ENCODE measurements at places on chromosomes 16 and 17. TPM values are rescaled to one million over a fixed set of nuclear protein-coding genes. Genes with fewer than 3 reads are reported as not detected.

GRCh38 chr16:4263504-4264436, 9.1 kb downstream of the TFAP4 start:
- no peak overlapping the region for H3K4me3 ChIP-seq
- peak; percentile 86 for DNase-seq
- H3K27me3 ChIP-seq = no peaks in the 10 kb centered on the region
- H3K27ac ChIP-seq = no peak overlapping the region

DNA sequence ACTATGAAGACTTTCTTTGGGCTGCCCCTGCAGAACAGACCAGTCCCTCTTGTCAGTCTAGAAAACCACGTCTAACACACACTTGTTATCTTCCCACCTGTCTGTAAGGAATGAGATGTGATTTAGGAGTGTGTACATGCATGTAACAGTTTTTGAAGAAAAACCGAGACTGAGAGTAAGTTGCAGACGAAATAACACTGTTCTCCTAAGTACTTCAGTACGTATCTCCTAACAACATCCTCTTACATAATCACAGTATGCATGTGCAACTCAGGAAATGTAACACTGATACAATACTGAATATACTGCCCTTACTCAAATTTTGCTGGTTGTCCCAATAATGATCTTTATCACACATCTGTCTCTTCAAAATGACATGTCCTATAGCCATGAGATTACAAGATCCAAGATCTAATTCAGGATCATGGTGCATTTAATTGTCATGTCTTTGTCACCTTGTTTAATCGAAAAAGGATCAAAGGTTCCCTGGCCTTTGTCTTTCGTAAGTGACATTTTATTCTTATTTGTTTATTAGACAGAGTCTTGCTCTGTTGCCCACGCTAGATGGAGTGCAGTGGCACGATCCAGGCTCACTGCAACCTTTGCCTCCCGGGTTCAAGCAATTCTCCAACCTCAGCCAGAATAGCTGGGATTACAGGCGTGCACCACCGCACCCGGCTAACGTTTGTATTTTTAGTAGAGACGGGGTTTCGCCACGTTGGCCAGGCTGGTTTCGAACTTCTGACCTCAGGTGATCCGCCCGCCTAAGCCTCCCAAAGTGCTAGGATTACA, 25.6 kb downstream of the CREBBP start:
- no peak overlapping the region for H3K4me3 ChIP-seq
- H3K36me3 ChIP-seq = no peaks in the 10 kb centered on the region
- DNase-seq = no peak
- H3K27ac ChIP-seq = no peak overlapping the region

ITGA3 gene
- total RNA-seq = 30.7 TPM

GRCh38 chr16:49596068-49596467, 222.5 kb downstream of the C16orf78 start:
- no peak for DNase-seq
- peaks cover 22% of the 10 kb centered on the region for H3K4me1 ChIP-seq
- H3K27ac ChIP-seq = no peak overlapping the region
- H3K4me3 ChIP-seq = no peak overlapping the region

GRCh38 chr17:73066148-73066884, 26.2 kb downstream of the SLC39A11 start:
- no peak overlapping the region for H3K27ac ChIP-seq
- no peaks in the 10 kb centered on the region for H3K27me3 ChIP-seq
- no peak overlapping the region for H3K4me3 ChIP-seq

DNA sequence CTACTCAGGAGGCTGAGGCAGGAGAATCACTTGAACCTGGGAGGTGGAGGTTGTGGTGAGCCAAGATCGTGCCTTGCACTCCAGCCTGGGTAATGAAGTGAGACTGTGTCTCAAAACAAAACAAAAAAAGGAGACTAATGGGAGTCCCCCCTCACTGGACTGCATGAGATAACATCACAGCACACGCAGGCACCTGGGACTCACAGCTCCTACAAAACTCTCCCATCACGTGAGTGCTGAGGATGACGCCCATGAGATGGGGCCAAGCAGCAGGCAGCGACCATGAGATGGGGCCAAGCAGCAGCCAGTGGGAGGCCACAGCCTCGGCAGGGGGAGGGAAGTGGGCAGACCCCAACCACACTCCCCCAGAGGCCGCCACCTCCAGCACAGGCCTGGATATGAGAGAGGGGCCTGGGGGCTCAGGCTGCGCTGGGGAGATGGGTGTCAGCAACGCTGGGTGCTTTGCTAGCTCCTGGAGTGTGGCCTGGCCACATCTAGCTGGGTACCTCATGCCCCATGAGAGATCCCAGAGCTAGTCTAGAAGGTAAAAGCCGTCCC, 15.4 kb downstream of the DNAAF8 start:
- no peaks in the 10 kb centered on the region for H3K36me3 ChIP-seq
- H3K27ac ChIP-seq = no peak overlapping the region
- H3K27me3 ChIP-seq = no peaks in the 10 kb centered on the region

DNA sequence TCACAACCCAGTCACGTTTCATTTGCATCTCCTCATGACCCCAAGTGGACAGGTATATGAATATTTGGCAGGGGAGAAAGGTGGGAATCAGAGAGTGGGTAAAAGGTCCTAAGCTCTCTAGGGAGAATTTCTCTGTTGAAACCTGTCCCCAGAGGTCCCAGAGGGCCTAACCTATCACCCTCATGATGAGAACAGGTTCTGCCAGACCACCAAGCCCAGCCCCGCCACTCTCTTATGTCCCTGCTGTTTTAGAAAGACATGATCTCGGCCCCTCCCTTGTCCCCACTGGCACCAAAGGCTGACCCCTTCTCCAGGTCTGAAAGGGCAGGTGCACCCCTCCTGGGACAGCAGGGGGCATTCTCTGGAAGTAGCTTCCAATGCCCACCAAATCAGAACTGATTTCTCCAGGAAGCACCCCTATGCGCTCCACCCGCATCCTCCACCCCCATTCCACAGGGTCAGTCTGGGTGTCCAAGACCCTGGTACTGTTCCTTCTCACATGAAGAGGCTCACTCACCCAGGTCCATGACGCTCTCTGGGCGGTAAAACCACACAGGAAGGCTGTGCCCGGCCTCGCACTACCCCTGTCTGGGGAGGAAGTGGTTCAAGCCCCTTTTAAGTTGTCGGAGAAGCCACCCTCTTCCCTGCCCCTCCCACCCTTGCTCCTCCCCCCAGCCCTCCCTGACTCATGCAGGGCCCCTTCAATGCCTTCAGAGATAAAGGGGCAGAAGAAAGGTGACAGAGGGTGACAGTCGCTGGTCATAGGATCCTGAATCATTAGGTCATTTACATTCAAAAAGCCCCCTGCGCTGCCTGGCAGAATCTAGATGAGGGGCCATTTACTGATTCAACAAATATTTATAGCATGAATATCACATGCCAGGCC, at the start of gene CCR7:
CCR7 (minus strand) TSS at position 590 of the 886 bp plus-strand sequence; CDS start at position 527, 63 bp downstream.
- no peak within 1 kb of the TSS for H3K4me3 ChIP-seq
- no peak within 1 kb of the TSS for H3K27ac ChIP-seq
- no peaks in the 10 kb centered on the region for H3K27me3 ChIP-seq
- H3K4me1 ChIP-seq = peaks cover 7% of the 10 kb centered on the region
- no peak for DNase-seq

DNA sequence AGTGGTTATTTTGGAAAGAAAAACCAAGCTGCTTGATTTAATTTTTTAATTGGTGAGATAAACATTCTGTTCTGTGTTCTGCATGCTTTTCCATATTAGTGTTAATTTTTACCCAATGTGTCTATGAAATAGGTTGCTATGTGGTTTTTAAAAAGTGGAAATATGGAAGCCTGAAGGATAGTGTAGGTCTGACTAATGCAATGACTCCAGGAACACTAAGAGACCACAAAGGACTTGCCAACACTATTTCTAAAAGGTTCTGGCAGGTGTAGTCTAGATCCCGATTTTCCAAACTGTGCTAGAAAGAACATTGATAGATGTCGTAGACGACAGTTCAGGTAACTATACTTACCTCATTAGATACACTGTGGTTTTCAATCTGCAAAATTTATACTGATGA, 877.4 kb upstream of the GOT2 start:
- no peaks in the 10 kb centered on the region for H3K27me3 ChIP-seq
- H3K4me1 ChIP-seq = no peaks in the 10 kb centered on the region
- DNase-seq = no peak

MYLK3 gene
- 63.4 TPM for total RNA-seq

- no peaks in the 10 kb centered on the region for H3K4me1 ChIP-seq
- H3K27me3 ChIP-seq = no peaks in the 10 kb centered on the region
- no peak overlapping the region for H3K27ac ChIP-seq
- DNase-seq = no peak
- H3K4me3 ChIP-seq = no peak overlapping the region
Observed at GRCh38 chr16:82031116-82032084, 3.7 kb upstream of the HSD17B2 start.

DNA sequence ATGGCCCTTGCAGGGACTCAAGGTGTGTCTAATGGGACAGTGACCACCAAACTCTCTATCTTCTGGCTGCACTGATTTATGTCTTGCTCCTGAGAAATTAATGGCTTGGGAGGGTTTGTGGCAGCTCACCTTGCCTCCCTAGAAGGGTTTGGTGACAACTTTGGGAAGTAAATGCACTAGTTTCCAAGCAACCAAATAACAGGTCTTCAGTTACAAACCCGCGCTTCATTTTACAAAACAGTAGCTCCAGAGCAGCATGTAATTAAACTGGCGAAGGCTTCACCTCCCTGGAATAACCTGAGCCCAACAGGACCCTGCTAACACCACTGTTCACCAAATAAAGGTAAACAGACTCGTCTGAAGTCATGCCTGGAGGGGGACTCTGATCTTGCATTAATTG, 318.3 kb downstream of the SLC39A11 start:
- no peaks in the 10 kb centered on the region for H3K36me3 ChIP-seq
- no peak overlapping the region for H3K4me3 ChIP-seq
- no peaks in the 10 kb centered on the region for H3K27me3 ChIP-seq
- no peak overlapping the region for H3K27ac ChIP-seq
- DNase-seq = no peak

GRCh38 chr17:61770043-61770442, 93.3 kb downstream of the BRIP1 start:
- no peaks in the 10 kb centered on the region for H3K4me1 ChIP-seq
- no peak for DNase-seq
- no peaks in the 10 kb centered on the region for H3K27me3 ChIP-seq
- H3K27ac ChIP-seq = no peak overlapping the region
- H3K4me3 ChIP-seq = no peak overlapping the region

RHBDL1 gene
- 9.8 TPM for total RNA-seq

DNA sequence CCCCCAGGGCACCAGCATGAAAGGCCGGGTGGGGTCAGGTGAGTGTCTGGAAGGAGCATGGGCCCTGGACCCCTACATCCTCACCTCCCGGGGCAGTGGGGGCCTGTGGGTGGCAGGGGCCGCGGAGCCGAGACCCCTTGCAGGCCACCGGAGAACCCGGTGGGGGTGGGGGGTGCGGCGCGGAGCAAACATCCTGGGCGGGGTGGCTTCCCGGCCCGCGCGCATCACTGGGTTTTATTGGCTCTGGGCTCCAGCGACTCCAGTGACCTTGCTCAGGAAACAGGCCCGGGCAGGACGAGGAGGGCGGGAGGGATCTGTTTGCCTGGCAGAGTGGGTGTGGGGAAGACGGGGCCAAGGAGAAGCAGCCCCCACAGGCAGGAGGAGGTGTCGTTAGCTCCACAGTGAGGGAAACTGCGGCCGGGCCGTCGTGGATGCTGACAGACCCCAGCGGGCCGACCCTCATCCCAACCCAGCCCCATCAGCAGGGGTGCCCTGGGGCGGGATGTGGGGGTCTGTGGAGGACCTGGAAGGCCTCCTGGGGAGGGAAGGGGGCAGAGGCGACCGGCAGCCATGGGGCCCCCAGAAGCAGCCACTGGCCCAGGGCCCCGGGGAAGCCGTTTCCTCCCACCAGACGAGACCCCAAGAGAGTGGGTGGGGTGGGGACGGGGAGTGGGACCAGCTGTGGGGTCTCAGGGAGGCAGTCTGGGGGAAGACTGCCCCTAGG, 10.6 kb downstream of the SSTR5 start:
- H3K27ac ChIP-seq = no peak overlapping the region
- DNase-seq = no peak
- no peak overlapping the region for H3K4me3 ChIP-seq
- H3K4me1 ChIP-seq = peaks cover 9% of the 10 kb centered on the region

CDH13 gene
- total RNA-seq = 2.0 TPM

WSCD1 gene
- total RNA-seq = 12.9 TPM

GRCh38 chr16:82092711-82093110, 57.7 kb downstream of the HSD17B2 start:
- no peaks in the 10 kb centered on the region for H3K36me3 ChIP-seq
- no peak overlapping the region for H3K4me3 ChIP-seq
- no peak for DNase-seq
- no peaks in the 10 kb centered on the region for H3K4me1 ChIP-seq

GRCh38 chr16:87840271-87840978, 28.9 kb downstream of the SLC7A5 start:
- H3K36me3 ChIP-seq = no peaks in the 10 kb centered on the region
- no peak overlapping the region for H3K4me3 ChIP-seq
- no peak for DNase-seq
- peak overlapping the region; percentile 36 for H3K27ac ChIP-seq

TMIGD1 gene
- total RNA-seq = not detected

GRCh38 chr17:74457146-74457819, 9.2 kb upstream of the CD300A start:
- DNase-seq = peak; percentile 83
- no peaks in the 10 kb centered on the region for H3K27me3 ChIP-seq
- H3K4me1 ChIP-seq = peaks cover 24% of the 10 kb centered on the region
- no peaks in the 10 kb centered on the region for H3K36me3 ChIP-seq
- H3K4me3 ChIP-seq = no peak overlapping the region

KIF2B gene
- 37.0 TPM for total RNA-seq

DNA sequence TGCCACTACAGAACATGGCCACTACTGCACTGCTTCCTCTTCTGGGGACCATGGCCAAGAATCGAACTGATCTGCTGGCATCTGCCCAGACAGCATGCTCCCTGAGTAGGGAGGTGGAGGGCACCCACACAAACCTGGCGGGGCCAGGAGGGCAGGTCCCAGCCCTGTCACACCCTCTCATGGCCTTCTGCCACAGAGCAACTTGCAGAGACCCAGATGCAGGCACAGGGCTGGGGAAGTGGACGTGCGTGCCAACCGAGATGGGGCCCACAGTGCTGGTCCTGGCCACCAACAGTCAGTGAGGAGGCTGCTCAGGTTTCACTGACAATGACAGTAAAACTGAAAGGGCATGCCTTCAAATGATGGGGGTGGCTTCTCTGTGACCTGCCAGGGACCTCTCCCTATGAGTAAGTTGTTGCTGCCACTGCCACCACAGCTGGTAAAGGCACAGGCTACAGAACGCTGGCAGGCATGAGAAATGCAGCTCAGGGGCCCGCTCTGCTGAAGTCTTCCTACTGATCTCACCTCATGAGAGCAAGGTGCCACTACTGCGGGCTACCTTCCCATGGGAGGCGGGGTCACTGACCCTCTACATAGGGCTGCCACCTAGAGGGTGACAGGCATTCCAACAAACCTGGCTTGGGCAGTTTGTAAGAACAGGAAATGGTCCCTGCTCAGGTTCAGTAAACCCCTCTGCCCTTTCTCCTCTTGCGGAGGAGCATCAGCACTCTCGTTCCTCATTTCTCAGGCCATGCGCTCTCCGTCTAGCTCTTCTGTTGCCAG, 15.5 kb downstream of the HIC1 start:
- no peak overlapping the region for H3K4me3 ChIP-seq
- H3K27me3 ChIP-seq = no peaks in the 10 kb centered on the region
- peaks cover 52% of the 10 kb centered on the region for H3K4me1 ChIP-seq
- no peak for DNase-seq
- H3K27ac ChIP-seq = peak overlapping the region; percentile 80
- no peaks in the 10 kb centered on the region for H3K36me3 ChIP-seq

- no peak overlapping the region for H3K27ac ChIP-seq
- H3K4me3 ChIP-seq = no peak overlapping the region
- H3K27me3 ChIP-seq = no peaks in the 10 kb centered on the region
- no peaks in the 10 kb centered on the region for H3K36me3 ChIP-seq
Observed at GRCh38 chr17:28173801-28174200, 131.3 kb downstream of the NLK start.

- no peak overlapping the region for H3K27ac ChIP-seq
- H3K4me3 ChIP-seq = no peak overlapping the region
- no peak for DNase-seq
- peaks cover 5% of the 10 kb centered on the region for H3K4me1 ChIP-seq
Observed at GRCh38 chr16:84451781-84452180, 52.7 kb downstream of the MEAK7 start.

Measured in testis (tissue), 5 donors.